ENCODE measurements at places on chromosomes 4 and X.

- no peak for DNase-seq
Observed at GRCh38 chr4:26081795-26082498, 167.9 kb downstream of the SMIM20 start.

- DNase-seq: no peak
Observed at GRCh38 chr4:7013175-7013574, 30.0 kb upstream of the TADA2B start.

DNA sequence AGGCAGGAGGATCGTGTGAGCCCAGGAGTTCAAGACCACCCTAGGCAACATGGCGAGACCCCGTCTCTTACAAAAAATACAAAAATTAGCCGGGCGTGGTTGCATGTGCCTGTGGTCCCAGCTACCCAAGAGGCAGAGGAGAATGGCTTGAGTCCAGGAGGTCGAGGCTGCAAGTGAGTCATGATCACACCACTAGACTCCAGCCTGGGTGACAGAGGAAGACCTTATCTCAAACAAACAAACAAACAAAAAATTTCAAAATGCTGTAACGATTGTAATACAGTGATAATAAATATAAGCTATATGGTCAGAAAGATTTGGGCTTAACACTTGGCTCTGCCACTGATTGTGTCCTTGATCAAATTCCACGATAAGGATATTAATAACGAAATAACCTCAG, 24.2 kb downstream of the SLC25A4 start:
- DNase-seq: no peak

DNA sequence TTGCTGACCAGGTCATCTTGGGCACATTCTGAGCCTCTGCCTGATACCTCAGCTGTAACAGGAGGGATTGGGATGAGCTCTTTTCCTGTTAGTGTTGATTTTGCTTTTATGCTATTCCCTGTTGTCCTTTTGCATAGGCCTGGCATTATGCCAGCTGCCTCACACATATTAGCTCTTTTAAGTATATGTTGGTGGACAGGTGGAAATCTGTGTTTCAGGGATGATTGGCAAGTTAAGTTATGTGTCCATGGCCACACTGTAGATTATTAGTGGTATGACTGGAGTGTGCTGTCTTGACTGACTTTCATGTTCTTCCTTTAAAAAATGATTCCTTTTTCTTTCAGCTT, 28.9 kb downstream of the NSD2 start:
- DNase-seq: no peak

DNA sequence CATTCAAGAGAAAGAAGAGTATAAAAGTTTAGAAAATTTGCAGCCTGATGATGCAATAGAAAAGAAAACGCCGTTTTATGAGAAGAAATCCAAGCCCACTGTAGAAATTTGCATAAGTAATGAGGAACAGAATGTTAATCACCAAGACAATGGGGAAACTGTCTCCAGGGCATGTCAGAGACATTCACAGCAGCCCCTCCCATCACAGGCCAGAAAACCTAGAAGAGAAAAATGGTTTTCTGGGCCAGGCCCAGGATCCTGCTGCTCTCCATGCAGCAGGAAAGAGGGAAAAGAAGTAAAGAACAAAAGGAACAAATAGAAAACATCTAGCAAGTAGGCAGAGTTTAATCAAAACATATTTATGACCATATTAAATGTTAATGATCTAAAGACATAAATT, 119.0 kb downstream of the ANKRD50 start:
- DNase-seq: no peak

DNA sequence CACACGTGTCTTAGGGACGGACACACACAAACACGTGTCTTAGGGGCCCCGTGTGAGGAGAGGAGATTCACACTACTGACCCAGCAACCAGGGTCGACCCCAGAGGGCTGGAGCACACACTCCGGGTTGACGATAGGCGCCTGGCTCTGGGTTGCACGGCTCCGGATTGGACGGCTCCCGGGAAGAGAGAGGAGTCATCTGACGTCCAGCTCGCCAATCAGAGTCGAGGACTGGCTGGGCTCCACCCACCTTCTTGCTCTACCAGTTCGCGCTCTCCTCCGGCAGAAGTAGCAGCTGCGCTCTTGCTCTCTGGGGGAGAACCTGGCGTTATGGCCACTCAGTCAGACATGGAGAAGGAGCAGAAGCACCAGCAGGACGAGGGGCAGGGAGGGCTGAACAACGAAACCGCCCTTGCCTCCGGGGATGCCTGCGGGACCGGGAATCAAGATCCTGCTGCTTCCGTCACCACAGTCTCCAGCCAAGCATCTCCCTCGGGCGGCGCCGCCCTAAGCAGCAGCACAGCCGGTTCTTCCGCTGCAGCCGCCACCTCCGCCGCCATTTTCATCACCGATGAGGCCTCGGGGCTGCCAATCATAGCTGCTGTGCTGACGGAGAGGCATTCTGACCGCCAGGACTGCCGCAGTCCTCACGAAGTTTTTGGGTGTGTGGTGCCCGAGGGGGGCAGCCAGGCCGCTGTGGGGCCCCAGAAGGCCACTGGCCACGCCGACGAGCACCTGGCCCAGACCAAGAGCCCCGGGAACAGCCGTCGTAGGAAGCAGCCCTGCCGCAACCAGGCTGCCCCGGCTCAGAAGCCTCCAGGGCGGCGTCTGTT, 74.3 kb downstream of the NUDT10 start:
- DNase-seq: no peak
